ENCODE measurements at places on chromosomes 3 and 15.

GRCh38 chr15:67070892-67071664 is 5.7 kb downstream of the SMAD3 start:
- DNase-seq, result no peak

- peak; percentile 13 for DNase-seq
These were observed 57.8 kb downstream of the CDC25A start for GRCh38 chr3:48130321-48130904.

DNA sequence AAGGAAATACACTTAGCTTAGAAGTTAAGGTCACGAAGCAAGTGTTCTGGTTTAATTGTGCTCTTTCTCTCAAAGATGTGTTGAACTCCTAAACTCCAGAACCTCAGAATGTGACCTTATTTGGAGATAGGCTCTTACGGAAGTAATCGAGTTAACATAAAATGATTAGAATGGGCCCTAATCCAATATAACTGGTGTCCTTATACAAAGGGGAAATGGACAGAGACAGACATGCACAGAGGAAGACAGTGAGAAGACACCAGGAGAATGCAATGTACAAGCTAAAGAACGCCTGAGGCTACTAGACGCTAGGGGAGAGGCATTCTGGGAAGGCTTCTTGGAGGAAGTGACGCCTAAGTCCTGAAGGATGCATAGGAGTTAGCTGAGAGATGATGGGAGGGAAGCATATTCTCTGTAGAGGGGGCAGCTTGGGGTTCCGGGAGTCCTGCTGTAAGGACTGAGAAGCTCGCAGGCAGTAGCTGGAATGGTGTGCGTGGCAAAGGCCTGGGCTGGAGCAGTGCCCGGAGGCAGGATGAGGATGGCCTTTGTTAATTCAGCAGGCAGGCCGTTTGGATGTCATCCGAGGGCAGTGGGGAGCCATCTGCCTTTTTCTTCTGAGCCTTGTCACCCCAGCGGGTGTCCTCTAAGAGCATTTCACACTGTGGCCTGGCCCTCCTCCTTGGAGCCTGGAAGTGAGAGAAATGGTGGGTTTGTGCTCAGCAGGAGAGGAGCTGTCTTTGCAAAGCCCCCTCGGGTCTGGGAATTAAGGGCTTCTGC is 513.4 kb downstream of the SHQ1 start:
- DNase-seq, result no peak

DNA sequence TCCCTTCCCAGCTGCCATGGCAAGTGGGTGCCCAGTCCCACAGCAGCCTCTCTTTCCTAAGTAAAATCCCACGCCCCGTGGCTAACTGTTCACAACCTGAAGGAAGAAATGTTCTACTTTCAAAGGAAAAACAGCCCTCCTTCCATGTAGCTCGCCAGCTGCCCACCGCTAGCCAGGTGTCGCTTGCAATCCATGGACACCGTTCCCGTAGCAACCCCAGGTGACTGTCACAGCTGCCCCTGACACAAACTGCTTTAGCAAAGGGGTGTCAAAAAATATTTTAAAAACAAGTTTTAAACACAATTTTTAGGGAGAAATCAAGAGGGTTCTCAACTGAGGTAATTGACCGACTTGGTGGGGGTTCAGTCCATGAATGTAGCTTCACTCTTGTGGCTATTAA is 21.0 kb upstream of the CGNL1 start:
- DNase-seq, result no peak

DNA sequence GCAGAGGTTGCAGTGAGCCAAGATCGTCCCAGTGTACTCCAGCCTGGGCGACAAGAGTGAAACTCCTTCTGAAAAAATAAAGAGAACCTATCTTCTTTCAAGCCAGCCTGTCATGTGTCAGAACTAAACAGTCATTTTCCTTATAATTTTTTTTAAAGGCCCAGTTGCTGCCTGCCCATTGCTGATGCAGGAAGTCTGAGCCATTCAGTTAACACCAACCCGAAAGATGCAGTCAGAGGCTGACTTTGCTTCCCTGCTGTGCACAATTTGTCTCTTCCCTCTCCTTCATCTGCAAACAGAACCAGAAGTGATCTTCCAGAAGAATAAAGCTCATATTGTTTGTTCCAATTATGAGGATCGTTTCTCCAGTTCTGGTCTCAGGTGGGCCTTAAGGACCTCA is 220.6 kb downstream of the SLCO3A1 start:
- peak; percentile 31 for DNase-seq

GRCh38 chr3:189260556-189261493 is 89.1 kb downstream of the TPRG1 start:
- no peak for DNase-seq

GRCh38 chr15:91304786-91305185 is 204.7 kb downstream of the SV2B start:
- no peak for DNase-seq

DNA sequence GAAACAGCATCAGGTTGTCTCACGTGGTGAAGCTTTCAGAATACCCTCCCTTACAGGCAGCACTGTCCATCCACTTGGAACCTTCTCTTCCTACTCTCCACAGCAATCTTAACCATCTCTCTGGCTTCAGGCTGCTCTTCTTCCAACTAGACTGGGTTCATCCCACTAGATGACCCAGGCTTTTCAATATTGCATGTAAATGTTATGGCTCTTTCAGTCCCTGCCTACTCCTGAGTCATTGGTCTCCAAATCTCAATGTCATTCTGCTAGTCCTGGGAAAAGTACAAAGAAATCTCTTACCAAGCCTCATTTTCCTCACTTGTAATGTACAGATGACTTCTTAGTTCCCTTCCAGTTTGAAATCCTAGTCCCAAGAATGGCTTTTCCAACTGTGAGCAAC is 109.7 kb upstream of the CTNNB1 start:
- DNase-seq, result no peak

DNA sequence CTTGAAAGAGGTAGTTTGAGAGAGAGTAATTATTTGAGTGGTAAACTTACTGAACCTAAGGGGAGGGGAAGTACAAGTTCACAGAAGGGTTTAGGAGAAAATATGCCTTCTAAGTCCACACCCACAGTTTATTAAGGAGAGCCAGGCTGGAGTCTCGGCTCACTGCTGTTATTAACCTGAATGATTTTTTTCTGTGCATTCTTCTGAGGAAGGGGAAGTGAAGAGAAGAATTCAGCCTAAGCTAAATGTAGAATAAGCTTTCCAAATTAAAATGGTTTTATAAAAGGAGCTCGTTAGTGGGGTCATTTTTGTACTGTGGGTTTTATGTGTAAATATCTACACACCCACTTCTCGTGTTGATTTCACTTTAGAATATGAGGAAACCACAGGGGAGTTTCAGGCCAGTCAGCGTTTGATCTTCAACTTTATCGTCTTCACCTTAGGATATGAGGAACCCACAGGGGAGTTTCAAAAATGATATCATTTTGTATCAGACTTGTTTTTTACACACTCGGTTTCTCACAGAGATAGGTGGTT is 1.5 kb downstream of the WHAMM start:
- peak; percentile 33 for DNase-seq

- DNase-seq, result no peak
These were observed 6.3 kb upstream of the PXK start for GRCh38 chr3:58326267-58326900.

DNA sequence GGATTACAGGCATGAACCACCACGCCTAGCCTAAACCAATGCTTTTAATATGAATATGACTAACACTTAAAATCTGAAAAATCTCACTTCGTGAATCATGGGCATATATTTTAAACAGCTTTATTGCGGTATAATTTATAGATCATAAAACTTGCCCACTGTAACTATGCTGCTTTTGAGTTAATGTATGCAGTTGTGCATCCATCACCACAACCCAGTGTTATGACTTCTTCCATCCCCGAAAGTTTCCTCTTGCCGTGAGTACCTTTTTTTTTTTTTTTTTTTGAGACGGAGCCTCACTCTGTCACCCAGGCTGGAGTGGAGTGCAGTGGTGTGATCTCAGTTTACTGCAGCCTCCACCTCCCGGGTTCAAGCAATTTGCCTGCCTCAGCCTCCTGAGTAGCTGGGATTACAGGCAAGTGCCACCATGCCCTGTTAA is 7.1 kb downstream of the KAT2B start:
- no peak for DNase-seq

DNA sequence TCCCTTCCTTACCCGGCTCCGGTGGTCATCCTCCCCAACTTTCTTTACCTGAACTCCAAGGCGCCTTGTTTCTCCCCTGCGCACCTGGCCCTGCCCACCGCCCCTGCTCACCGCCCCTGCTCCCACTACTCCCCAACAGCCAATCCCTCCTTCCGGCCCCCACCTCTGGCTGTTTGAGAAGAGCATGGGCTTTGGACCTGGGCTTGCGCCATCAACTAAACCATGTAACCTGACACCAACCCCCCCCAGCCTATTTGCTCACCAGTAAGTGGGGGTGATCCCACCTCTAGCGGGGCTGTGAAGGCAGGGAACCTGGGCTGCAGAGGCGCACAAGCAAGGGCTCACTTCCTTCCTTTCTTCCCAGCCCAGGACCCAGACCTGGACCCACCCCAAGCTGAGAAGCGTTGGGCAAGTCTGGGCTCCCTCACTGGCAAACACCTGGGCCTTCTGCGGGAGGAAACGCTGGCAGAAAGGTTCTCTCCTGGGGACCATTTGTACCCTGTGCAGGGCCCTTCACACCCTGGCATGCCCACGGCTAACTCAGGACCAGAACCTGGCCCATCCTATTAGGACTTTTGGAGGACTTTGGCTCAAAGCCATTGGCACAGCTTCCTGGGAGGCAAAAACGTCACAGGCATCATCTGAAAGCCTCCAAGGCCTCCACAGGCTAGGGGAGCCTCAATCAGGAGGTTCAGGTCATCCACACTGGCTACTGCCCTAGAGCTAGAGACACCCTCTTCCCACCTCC is at the start of gene PLXNB1:
PLXNB1 (minus strand) TSS at position 127 of the 748 bp plus-strand sequence. CDS start 5,475 bp downstream, outside the sequence.
- DNase-seq, result no peak

DNA sequence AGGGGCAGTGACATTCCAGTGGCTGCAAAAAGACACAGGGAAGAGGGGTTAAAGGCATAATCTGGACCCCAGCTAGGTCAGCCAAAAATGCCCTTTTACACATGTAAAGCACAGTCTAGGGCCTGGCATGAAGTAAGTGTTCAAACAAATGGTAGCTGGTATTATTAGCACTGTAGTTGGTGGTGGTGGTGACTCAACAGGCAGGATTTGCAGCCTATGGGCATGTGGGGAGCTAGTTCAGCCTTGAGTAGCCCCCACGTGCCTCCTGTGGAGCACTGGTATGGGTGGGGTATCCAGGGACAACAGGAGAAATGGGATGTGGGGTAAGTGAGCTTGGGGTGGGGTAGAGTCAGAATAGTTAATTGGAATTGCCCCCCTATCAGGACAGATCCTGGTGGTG is 27.6 kb downstream of the DNASE1L3 start:
- DNase-seq, result no peak

GRCh38 chr3:67521053-67521646 is 133.3 kb downstream of the SUCLG2 start:
- DNase-seq, result no peak

DNA sequence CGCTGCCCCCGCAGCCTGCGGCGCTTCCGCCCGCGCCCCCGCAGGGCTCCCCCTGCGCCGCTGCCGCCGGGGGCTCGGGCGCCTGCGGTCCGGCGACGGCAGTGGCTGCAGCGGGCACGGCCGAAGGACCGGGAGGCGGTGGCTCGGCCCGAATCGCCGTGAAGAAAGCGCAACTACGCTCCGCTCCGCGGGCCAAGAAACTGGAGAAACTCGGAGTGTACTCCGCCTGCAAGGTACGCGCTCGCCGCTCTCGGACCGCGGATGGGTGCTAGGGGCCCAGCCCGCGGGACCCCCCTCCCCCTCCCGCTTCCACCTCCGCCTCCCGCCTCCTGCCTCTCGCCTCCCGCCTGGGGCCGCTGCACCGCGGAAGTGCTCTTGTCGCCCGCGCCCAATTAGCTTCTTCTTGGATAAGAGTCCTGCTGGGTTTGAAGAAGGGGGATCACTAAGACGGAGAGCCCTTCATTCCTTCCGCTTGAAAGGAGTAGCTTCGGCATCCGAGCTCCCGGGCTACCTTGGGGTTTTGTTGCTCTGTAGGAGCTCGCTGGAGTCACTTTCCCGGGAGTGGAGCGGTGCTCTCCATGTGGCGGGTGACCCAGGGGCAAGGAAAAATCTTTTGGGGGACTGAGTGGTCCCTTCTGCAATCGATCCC is 426 bp downstream of the KAT2B start:
- peak; percentile 30 for DNase-seq

DNA sequence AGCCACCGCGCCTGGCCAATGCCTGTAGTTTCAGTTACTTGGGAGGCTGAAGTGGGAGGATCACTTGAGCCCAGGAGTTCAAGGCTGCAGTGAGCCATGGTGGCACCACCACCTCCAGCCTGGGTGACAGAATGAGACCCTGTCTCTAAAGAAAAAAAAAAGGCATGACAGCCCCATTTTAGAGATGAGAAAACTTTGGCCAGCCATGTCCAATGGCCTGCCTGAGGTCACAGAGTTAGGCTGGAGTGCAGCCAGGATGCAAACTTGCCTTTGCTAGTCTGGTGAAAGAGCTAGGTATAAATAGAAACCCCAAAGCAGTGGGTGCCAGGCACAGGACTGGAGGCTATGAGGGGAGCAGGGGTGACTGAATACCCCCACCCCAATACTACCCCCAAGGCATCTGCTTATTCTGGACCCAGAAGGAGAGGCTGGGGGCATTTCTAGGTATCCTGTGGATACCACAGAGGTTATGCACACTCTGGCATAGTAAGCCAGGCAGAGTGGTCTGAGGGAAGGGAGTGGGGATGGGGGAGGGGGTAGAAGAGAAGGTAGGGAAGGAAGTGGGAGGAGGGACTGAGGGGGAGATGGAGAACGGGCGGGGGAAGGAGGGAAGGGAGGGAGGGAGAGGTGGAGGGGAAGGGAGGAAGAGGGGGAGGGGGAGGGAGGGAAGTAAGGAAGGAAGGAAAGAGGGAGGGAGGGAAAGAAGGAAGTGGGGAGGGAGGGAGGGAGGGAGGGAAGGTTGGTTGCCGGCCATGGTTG is 16.2 kb upstream of the C15orf39 start:
- no peak for DNase-seq

- peak; percentile 92 for DNase-seq
These were observed 24.7 kb downstream of the LYSMD4 start for GRCh38 chr15:99708563-99708962.

- no peak for DNase-seq
These were observed 6.8 kb downstream of the SERPINI1 start for GRCh38 chr3:167742338-167742737.

DNA sequence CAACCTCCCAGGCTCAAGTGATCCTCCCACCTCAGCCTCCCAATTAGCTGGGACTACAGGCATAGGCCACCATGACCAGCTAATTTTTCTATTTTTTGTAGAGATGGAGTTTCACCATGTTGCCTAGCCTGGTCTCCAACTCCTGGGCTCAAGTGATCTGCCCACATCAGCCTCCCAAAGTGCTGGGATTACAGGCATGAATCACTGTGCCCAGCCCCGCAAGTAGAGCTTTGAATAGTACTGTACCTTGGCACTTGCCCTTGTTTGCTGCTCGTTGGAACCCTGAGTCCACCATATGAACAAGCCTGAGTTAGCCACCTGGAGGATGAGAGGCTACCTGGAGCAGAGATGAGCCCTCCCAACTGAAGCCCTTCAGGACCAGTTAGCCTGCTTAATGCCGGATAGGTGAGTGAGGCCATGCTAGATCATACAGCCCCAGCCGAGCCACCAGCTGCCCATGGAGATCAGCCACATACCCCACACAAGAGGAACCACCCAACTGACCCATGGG is 267.9 kb downstream of the SHQ1 start:
- no peak for DNase-seq

All from kidney capillary endothelial cell (primary cell).